T-helper 2 cell treated with Interferon-gamma antibody and Interleukin-4, amounts not matched to agents 5 μg/mL and 100 μg/mL, for 36 hours (primary cell): ENCODE measurements at places on chromosomes 5 and 9.
A peak's percentile ranks its signal among the peaks of the same experiment; 100 is the strongest.

DNA sequence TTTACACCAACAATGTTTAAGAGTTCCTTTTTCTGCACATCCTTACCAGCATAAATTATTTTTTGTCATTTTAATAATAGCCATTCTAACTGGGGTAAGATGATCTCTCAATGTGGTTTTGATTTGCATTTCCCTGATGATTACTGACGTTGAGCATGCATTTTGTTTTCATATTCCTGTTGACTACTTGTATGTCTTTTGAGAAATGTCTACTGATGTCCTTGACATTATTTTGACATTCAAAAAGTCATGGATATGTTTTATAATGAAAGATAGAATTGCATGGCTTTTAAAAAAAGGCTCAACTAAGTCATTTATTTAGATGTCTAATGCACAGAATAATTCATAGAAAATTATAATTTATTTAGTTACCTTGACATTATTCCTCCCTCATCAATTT lies 381.6 kb upstream of the C9orf72 start:
- no peak for DNase-seq

GRCh38 chr5:136135536-136135935 lies 2.9 kb downstream of the SMAD5 start:
- DNase-seq = no peak

DNA sequence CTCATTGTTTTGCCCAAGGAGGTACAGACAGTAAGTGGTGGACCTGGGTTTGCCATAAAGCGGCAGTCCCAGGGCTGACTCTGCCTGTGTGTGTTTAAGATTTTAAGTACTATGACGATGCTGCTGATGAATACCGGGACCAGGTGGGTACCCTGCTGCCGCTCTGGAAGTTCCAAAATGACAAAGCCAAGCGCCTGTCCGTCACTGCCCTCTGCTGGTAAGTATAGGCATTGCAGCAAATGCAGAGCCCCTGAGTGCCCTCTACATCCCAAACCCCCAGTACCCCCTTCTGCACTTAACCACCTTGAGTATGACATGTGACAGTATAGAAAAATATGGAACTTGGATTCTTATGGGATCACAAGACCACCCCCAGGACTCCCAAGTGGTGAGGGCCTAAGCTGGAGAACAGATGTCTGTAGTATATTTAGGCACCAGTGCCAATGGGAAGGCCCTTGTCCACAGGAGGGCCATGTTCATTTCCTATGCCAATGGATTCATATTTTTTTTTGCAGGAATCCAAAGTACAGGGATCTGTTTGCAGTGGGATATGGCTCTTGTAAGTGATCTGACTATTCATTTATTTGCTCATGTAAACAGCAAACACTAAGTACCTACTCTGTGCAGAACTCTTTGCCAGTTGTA lies 22.0 kb downstream of the ENHO start:
- peak; percentile 72 for DNase-seq

DNA sequence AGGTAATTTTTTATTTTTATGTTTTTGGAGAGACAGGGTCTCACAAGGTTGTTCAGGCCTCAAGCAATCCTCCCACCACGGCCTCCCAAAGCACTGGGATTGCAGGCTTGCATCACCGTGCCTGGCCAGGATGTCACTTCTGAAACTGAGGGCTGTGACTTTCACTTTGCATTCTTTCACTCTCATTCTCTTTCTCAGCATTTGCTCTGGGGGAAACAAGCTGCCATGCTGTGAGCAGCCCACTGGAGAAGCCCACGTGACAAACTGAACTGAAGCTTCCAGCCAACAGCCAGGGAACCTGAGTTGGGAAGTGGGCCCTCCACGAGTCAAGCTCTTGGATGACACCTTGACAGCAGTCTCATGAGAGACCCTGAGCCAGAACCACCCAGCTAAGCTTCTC lies 109.4 kb downstream of the C5orf15 start:
- no peak for DNase-seq

- no peak for DNase-seq
These were observed 128.7 kb upstream of the PIK3R1 start for GRCh38 chr5:68086857-68087256.

DNA sequence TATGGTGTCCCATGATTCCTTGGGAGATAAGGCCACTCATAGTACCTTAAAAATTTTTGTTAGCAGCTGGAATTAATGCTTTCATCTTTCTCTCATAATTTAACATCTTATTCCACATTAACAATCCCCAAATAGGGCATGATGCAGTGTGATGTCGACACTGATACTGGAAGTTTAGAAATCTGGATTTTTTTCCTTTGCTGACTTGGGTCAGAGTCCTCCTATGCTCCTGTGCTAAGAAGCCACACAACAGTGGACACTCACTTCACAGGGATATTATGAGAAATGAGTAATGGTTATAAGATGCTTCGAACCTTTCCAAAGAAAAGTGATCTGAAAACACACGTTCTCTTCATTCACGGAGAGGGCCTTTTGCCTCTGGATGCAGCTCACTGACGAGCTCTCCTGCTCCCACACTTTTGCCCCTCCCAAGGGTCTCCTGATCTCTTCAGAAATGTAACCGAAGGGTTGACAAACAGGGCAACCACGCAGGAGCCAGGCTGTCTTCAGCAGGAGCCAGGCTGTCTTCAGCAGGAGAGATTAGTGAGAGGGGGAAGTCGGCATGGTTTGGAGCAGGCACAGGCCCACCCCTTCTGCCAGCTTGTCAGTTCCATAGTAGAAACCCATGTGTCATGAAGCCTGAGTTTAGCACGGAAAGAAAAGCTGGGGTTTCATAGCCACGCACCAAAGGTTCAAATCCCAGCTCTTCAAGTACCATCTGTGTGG lies 247.8 kb downstream of the AOPEP start:
- no peak for DNase-seq

GRCh38 chr9:79662537-79662956 lies 90.8 kb downstream of the TLE4 start:
- no peak for DNase-seq

DNA sequence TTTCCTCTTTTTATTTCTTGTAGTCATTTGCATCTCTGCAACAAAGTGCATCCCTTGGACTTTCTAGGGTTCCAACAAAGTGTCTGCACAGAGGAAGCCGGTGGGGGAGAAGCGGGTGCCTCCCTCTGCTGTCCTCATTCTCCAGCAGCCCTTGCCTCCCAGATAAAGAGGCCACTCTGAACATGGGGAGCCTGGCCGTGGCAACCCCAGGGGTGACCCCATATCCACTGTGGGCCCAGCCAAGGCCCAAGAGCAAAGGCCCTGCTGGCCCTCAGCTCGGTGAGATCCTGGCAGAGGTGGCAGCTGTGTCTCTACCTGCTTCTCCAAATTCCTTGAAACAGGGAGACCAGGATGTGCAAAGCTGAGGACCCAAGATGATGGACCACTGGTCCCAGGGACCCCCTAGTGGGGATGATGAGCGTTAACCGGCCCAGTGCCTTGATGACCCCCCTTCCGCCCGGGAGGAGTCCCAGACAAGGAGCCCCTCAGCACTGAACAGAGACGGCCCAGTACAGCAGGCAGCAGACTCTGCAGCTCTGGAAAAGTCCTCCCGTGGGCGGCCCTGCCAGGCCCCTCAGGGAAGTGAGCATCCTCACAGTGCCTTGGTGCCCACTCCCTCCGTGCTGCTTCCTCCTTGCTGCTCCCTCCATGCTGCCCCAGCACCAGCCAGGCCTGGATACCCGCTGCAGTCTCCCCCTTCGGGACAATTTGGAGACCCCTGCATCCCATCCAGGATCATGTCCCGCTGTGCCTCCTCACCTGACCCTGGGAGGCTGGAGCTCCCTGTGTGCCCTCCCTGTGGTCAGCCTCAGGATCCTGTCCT lies 62.5 kb downstream of the MRPL36 start:
- no peak for DNase-seq

GRCh38 chr9:36074870-36075532 lies 38.3 kb downstream of the RECK start:
- no peak for DNase-seq
